ENCODE measurements at places on chromosomes 2 and 18.

DNA sequence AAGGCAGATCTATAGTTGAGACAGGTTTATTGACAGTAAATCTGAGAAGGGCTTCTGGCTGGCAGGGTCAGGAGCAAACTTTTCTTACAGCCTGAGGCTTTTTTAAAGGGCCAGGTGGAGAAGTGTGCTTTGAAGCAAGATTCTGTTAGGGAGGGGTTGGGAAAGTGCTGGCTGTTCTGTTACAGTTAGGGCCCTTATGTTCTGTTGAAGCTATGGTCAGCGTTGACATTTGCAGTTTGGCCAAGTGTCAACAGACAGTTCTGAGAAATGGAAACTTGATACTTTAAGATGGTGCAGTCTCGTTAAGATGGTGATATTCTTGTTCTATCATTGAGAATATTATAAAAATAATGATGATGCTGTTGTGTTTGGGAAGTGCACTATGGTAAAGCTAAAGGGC, 154.2 kb downstream of the RDH14 start:
- DNase-seq, result no peak

DNA sequence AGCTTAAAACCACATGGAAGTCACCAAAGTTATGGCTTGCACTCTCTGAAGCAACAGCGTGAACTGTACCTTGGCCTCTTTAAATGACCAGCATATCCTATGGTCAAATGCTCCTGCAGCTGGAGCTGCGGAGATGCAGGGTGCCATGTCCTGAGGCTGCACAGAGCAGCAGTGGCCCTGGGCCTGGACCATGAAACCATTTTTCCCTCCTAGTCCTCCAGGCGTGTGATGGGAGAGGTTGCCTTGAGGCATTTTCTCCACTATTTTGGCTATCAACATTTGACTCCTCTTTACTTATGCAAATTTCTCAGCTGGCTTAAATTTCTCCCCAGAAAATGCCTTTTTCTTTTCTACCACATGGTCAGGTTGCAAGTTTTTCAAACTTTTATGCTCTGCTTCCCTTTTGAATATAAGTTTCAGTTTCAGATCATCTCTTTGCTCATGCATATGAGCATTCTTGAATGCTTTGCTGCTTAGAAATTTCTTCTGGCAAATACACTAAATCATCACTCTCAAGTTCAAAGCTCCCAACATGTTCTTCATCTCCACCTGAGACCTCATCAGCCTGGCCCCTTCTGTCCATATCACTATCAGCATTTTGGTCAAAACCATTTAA, 82.9 kb upstream of the TMEFF2 start:
- peak; percentile 3 for DNase-seq

- DNase-seq, result peak; percentile 74
These were observed 1.5 kb upstream of the BCL2L11 start for GRCh38 chr2:111118981-111119821.

DNA sequence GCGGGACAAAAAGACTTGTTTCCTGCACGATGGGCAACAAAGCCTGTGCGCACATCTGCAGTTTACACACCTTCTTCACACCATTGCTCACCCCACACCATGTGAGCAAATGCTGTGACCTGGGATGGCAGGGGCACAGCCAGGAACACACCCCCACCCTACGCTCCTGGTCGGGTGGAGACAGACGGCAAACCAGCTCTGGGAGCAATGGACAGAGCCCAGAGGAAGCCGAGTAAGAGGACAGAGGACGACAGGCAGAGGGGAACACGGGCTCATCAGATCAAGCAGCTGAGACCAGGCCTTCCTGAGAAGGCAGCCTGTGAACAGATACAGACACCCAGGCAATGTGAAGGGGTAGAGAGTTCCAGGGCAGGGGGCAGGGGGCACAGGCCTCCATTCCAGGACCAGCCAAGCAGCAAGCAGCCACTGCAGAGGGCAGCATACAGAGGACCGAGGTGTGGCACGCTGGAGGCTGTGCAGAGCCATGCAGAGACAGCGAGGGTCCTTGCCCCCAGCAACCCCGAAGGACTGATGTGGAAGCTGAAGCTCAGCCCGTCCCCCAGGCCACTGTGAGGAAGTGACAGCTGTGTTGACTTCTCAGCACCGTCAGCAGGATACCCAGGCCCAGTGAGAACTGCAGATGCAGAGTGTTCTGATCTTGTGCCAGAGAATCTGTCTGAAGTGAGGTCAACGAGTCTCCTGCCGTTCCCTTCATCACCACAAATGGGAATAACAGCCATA, 46.2 kb downstream of the PARD6G start:
- DNase-seq, result no peak

DNA sequence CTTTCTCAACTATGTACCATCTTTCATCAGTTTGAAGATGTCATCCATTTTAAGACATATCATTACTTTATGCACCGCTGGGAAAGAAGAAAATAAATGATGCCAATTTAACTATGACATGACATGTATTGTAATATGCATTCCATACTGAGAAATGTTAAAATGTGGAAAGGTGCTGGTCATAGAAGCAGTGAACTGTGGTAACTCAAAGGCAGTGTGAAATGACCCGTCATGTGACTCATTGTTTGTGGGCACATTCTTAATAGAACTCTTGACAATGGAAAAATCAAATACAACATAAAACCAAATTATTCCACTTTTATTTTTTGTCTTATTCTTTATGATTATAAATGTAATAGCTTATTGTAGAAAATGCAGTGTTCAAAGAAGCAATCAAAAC, 455.0 kb upstream of the ST6GAL2 start:
- DNase-seq, result no peak

All from B cell (primary cell).